Stimulated activated CD8-positive, alpha-beta memory T cell treated with anti-CD3 and anti-CD28 coated beads, Interleukin-7, amount 100 ng/mL, for 1 hour (primary cell): ENCODE measurements at places on chromosomes 6 and 20.

GRCh38 chr20:56783826-56784225, 154.7 kb downstream of the TFAP2C start:
- DNase-seq: no peak

GRCh38 chr6:6654599-6655575, 66.4 kb downstream of the LY86 start:
- no peak for DNase-seq

GRCh38 chr6:15213838-15214400, 31.9 kb upstream of the JARID2 start:
- no peak for DNase-seq

DNA sequence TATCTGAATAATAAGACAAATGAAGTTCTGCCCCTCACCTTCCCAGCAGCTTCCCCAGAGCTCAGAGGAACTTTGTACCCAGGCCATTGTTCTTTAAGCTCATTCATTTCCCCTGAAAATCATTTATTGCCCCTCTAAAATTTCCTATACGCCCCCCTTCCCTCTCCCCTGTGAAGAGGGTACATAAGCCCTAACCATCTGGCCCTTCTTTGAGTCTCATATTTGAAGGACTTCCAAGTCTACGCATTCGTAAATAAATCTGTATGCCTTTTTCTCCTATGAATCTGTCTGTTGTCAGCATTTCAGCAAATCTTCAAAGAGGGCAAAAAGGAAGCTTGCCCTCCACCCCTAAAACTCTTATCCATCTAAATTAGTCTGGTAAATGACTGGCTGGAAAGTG, 73.1 kb upstream of the DST start:
- DNase-seq: no peak

- DNase-seq: no peak
These were observed 186.5 kb downstream of the MAFB start for GRCh38 chr20:40502576-40502975.

DNA sequence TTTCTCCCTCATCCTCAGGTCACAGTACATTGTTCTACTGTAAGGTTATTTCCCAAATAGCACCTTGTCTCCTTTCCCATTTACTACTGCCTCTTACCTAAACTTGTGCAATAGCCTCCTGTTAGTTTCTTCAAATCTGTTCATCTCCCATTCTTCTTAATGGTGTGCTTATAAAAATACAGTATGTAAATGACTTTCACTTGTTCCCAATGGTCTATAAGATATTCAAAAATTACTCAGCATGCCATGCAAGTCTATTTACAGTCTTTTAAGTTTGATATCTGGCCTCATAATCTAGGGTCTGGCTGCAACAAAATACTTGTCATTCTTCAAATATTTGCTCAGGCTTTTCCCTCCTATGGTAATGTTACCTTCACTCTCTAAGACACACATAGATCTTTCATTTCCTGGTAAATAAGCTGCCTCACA, 31.5 kb upstream of the RHAG start:
- DNase-seq: no peak

DNA sequence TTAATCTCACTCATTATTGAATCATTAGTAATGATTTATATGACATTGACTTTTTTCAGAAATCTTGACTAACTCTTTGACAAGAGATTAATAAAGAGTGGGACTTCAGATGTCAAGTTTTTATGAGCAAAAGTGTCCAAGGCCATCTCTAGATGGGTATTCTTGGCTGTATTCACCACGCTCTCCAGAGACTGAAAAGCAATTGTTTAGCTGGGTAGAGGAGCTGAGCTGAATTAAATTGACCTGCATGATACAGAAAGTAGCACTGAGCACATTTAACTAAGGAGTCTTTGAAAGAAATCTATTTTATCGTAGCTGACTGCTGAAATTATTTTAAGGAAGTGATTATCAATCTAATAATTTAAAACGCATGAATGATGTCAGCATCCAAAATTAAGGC, 89.4 kb downstream of the LINC00237 start:
- DNase-seq: no peak

DNA sequence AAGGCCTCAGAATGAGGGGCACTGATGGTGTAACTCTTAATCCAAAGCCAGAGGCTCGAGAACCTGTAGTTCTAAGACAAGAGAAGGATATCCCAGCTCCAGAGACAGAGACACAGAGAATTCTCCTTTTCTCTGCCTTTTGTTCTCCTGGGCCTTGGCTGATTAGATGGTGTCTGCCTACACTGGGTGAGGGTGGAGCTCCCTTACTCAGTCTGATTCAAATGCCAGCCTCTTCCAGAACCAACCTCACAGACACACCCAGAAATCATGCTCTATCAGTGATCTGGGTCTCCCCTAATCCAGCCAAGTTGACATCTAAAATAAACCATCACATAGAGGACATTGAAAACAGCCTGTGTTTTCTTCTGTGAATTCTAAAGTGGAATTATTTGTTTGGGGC, 68.0 kb upstream of the SMIM28 start:
- DNase-seq: no peak

GRCh38 chr20:49482621-49483017, at the start of gene KCNB1:
Gene KCNB1 (minus strand): TSS chr20:49482668. CDS start chr20:49482480, 188 bp downstream.
- no peak for DNase-seq

DNA sequence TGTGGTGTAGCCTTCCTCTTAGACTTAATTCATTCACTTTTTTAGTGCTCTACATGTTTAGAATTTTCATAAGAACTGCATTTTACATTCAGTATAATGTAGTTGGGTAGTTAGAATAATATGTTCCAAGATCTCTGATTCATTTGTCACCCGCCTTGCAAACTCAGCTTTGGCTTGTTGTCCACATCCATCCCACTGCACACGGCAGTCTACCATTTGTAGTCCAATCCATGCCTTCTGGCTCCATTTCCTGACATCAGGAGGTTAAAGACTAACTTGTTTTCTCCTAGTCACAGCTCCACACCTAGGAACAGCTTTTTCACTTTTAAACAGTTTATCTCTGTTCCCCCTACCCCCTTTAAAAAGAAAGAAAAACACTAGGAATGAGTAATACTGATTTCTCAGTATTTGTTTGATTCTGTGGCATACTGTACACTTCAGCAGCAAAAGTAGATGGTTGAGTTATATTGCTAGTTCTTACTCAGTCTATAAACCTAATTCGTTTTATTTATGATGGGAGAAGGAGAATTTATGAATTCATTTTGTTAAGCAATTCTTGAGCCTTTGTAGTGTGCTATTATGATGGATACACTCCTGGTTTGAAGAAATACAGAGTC, 180.9 kb downstream of the ARID1B start:
- DNase-seq: no peak

DNA sequence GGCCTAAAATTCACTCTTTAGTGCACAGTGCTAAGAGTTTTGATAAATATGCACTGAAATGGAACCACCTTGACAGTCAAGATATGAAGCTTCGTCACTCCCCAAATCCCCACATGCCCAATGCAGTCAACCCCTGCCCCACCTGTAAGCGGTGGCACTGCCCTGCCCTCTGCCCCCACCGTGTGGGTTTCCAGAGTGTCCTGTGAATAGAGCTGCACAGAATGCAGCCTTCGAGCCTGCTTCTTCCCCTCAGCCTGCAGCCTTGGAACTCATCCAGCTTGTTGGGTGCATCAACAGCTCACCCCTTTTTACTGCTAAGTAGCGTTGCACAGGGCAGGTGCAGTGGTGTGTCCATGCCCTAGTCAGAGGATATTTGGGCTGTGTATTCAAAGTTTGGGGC, 216.3 kb downstream of the SYNDIG1 start:
- DNase-seq: no peak

DNA sequence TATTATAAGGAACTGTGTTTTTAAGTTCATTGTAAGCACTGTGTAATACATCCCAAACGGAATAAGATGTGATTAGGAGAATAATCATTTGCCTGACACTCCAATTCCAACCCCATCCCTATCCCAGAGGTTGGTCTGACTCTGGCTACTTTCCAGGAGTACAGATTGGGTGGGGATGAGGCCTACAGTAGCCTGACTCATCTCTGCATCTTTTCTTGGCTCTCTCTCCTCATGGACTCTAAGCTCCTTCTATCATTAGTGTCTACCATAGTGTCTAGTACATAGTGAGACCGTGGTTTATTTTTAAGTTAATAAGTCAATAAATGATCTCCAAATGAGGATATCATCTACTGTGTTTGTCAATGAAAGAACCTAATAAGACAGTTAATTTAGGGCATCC, 92.2 kb upstream of the CNKSR3 start:
- no peak for DNase-seq

GRCh38 chr20:20734475-20734948, 22.1 kb upstream of the RALGAPA2 start:
- no peak for DNase-seq

- no peak for DNase-seq
These were observed 166.4 kb upstream of the ZNF217 start for GRCh38 chr20:53760025-53760441.

- no peak for DNase-seq
These were observed 200.1 kb downstream of the HIVEP2 start for GRCh38 chr6:142744836-142745235.

- DNase-seq: no peak
These were observed 261.4 kb upstream of the CDH4 start for GRCh38 chr20:60990643-60991042.

DNA sequence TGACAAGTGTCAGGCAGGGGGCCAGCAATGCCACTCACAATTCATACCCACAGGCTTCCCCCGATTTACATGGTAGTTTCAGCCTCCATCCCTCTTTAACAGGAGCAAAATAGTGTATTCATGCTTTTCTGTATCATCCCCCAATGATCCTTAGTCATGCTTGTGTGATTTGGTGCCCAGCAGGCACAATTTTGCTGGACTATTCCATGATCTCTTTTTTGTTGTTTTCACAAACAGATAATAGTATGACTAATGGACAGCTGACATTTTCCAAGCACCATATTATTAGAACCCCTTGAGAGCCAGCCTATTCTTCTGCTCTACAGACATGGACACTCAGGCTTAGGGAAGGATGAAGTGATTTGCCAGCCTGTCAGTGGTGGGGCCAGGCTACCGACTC, 128.2 kb upstream of the RIPOR2 start:
- no peak for DNase-seq

DNA sequence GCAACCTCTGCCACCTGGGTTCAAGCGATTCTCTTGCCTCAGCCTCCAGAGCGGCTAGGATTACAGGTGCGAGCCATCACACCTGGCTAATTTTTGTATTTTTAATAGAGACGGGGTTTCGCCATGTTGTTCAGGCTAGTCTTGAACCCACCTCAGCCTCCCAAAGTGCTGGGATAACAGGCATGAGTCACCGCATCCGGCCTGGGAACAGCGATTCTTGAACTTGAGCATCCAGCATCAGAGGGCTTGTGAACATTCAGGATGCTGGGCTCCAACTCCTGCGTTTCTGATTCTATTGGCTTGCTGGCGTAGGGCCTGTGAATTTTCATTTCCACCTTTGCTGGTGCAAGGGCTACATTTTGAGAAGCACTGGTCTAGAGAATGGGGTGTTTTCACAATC, 24.5 kb upstream of the PIM1 start:
- no peak for DNase-seq

- no peak for DNase-seq
These were observed 7.4 kb downstream of the SIRT5 start for GRCh38 chr6:13581700-13582229.
